ENCODE measurements at places on chromosomes 12 and 14. TPM values are rescaled to one million over a fixed set of nuclear protein-coding genes. Genes with fewer than 3 reads are reported as not detected.

ERP27 gene
- 267 TPM for total RNA-seq

MYH6 gene
- not detected for total RNA-seq

DNAJC22 gene
- 9.2 TPM for total RNA-seq

VDR gene
- 4.9 TPM for total RNA-seq

ANKLE2 gene
- total RNA-seq: 24.5 TPM

GARIN6 gene
- total RNA-seq: not detected

Data from pancreas (tissue), 10 donors.